ENCODE measurements at places on chromosomes 4 and X.
A peak's percentile ranks its signal among the peaks of the same experiment; 100 is the strongest.

GRCh38 chr4:186487726-186488125 is 67.6 kb downstream of the MTNR1A start:
- DNase-seq: no peak

GRCh38 chrX:39764441-39764914 is 333.3 kb downstream of the BCOR start:
- DNase-seq: no peak

DNA sequence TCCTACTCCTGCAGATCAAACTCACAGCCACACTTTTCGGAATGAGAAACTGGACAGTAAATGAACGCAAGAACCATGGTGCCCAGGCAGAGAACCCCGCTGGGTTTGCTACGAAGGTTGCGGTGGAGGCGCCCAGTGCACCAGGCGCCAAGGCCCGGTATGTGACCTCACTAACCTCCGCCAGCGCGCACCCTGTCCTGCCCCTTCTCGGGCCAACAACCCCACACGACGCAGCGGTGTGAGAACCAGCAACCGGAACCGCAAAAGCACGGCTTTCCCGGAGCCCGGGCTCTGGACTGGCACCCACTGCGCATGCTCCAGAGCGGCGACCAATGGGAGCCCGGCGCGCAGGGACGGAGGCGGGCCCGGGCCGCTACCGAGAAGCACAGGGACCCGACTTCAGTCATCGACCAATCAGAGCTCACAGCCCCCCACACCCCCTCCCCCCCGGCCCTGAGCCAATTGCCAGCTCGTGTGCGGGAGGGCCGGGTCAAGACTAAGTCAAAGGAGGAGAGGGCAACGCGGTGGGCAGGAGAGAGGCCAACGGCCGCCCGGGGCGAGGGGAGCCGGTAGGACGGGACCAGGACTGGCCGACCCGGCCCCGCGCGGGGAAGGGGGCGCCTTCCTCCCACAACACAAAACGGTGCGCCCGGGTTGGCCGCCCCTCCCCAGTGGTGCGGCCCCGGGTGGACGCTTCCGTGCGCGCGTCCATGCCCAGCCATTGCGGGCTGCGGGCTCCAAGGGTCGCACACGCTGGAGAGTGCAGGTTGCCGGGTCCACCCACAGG is 7.3 kb upstream of the WAS start:
- peak; percentile 91 for DNase-seq

- peak; percentile 66 for DNase-seq
Measured at GRCh38 chr4:139530833-139531427, 25.1 kb downstream of the SETD7 start.

- no peak for DNase-seq
Measured at GRCh38 chrX:5916945-5917344, 311.7 kb downstream of the NLGN4X start.
